Iris pigment epithelial cell (primary cell): ENCODE measurements at places on chromosomes 6 and 20.

- peak; percentile 62 for DNase-seq
These were observed 142.8 kb downstream of the ADGB start for GRCh38 chr6:146741609-146742008.

- DNase-seq: no peak
These were observed 2.8 kb downstream of the SERPINB9 start for GRCh38 chr6:2900221-2900807.

DNA sequence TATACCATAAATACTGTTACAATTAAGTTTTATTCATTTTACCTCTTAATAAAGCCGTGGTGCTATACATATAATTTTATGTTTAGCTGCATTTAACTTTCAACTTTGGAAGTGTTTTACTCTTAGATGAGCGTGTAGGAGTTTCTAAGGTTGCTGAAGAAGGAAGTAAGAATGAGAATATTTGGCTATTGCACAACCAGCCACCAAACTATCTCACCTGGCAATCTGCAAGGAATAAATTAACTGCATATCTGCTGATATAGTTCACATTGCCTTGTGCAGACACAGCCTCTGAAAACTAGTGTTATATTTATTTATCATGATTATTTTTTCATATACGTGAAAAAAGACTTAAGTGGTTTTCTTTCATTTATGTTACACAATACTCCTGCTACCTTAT, 230.4 kb downstream of the PLCB1 start:
- no peak for DNase-seq

DNA sequence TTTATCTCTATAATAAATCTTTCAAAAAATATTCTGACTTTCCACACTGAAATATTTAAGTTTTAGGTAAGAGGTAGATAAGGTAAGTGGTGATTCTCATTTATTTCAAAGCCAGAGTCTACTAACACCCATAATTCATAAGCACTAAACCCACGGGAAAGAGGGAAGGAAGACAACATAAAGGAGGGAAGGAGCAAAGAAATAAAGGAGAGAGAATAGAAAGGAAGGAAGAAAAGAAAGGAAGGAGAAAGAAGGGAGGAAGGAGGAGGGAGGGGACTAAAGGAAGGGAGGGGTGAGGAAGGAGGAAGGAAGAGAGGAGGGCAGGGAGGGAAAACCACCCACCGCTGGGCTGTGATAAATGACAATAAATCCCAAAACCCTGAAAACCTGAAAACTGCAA, 25.2 kb downstream of the MAP3K5 start:
- no peak for DNase-seq

DNA sequence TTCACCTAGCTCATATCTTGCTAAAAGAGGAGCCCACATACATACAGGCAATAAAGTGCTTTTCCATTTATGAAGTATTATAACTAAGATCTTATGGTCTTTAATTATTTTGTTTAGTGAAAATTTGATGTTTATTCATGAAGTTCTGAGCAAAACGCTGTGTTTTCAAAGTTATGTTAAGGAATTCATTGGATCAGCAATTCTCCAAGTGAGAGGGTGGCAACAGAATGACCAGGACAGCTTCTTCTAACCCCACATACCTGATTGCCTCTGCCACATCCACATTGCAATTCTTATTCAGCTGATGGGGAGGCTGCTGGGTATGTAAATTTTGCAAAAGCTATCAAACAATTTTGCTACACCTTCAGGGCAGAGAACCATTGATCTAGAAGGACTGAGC, 116.8 kb downstream of the OGFRL1 start:
- no peak for DNase-seq

- DNase-seq: no peak
These were observed 62.6 kb downstream of the BACH2 start for GRCh38 chr6:90233994-90234393.

DNA sequence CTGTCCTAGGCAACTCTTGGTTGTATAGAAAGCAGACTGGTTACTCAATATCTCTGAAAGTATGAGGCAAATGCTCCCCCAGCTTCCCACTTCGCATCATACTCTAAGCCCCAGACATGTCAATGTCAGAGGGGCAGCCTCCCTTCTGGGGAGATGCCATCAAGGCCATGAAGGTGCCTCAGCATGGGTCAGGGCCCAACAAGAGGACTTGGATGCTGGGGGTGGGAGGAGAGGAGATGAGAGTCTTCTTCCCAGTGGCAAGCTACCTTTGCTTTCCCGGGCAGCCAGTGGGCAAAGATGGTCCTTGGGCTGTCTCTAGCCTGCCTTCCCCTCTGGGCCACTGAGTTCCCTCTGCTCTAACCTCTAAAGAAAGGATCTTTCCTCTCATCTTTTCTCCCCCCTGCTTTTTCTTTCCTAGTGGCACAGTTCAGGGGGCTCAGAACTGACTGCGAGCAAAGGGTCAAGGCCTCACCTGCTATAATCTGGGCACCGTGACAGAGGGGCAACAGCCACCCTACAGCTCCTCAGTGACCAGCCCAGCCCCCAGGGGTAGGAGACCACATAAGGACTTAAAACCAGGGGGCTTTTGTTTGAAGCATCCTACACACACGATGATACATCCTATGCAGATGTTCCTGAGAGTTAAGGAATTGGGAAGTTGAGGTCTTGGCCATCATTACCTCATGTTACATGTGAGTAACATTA, 26.2 kb downstream of the MOCS1 start:
- no peak for DNase-seq

DNA sequence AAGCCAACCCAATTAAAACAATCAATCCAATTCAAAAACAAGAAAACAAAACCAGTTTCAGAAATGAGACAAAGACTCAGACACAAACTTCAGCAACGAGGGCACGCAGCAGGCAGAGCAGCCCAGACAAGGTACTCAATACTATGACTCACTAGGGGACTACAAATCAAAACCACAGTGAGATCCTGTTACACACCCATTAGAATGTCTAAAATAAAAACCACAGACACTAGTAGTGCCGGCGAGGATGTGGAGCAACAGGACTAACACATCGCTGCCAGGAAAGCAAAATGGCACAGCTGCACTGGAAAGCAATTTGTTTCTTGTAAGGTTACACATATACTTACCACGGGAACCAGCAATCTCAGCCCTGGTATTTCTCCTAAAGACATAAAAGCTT, 28.4 kb upstream of the MAS1L start:
- DNase-seq: peak; percentile 53

DNA sequence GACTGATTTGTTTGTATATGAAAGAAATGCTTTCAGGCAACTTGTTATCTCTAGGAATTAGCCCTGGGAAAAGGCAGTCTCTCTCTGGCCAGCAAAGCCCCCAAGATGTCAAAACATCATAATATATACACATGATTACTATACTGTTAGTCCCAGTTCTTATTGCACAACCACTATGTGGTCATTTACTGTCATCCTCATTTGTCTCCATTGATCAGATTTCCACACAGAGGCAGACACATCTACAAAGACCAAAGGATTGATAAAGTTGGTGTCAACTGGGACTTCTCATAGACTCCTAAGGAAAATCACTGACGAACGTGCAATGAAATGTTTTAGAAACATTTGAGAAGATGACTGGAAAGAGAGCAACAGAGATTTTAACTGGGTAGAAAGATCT, 71.9 kb upstream of the POPDC3 start:
- no peak for DNase-seq

DNA sequence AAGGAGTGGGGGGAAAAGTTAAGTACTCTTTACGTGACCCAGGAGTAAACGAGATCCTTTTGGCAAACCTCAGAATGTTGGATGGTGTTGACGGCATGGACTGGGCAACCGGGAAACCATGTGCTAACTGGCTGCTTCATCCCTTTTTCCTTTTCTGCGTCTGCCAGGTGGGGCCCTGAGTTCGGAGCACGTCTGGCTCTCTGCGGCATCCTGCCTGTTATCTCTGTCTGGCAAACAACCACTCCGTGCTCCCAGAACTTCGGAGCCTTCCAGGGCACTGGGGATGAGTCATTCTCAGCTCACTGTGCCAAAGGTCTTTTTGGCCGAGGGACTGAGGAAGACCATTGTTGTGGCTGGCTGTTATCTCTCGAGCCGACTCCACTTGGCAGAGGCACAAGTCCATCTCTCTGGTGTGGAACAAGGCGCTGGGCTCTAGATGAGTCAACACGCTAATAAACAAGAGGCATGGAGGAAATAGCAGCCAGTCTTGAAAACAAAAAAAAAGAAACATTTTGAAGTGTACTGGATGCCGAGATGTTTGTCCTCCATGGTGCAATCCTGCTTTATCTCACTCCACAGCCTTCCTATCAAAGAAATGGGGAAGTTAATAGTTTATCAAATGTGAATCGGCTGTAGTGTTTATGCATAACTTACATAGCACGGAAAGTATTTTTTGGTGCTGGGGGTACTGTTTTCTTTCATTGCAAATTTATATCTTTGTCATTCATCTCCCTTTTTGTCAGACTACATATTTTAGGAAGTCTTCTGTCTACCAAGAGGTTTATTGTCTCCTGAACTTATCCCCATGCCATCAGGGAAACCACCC, 64.6 kb upstream of the TXNDC5 start:
- DNase-seq: peak; percentile 97

GRCh38 chr6:53984581-53984980, 126.7 kb upstream of the MLIP start:
- no peak for DNase-seq
